Keratinocyte (primary cell): ENCODE measurements at places on chromosomes 3 and 15. TPM values are rescaled to one million over a fixed set of nuclear protein-coding genes. Genes with fewer than 3 reads are reported as not detected.

The SFMBT1 gene
- 2.1 to 4.7 TPM (median 4.1 TPM) in 3 replicates for polyA plus RNA-seq

The ECT2 gene
- polyA plus RNA-seq = 16.3 to 34.2 TPM (median 18.6 TPM) in 3 replicates

The ALDH1A2 gene
- polyA plus RNA-seq = 1.4 to 1.9 TPM (median 1.7 TPM) in 3 replicates

The GOLGA6A gene
- polyA plus RNA-seq = not detected in 3 replicates

The GOLIM4 gene
- polyA plus RNA-seq = 6.5 to 24.8 TPM (median 13.4 TPM) in 3 replicates

The CYP8B1 gene
- polyA plus RNA-seq = not detected in 3 replicates

The CCDC9B gene
- 6.3 to 9.6 TPM (median 7.4 TPM) in 3 replicates for polyA plus RNA-seq

The SLC15A2 gene
- polyA plus RNA-seq = 1.6 to 3.4 TPM (median 2.6 TPM) in 3 replicates

The STAB1 gene
- 0.02 TPM in 1 of 3 replicates, not detected in the others for polyA plus RNA-seq

The SPINK8 gene
- polyA plus RNA-seq = not detected in 3 replicates

The AQP9 gene
- 1.5 to 3.6 TPM (median 2.6 TPM) in 3 replicates for polyA plus RNA-seq

The MYL3 gene
- polyA plus RNA-seq = not detected in 3 replicates

The RHCG gene
- 6.9 to 41.3 TPM (median 8.9 TPM) in 3 replicates for polyA plus RNA-seq

The SUSD5 gene
- polyA plus RNA-seq = 0.03 to 0.09 TPM (median 0.05 TPM) in 3 replicates

The C3orf52 gene
- 12.9 to 15.8 TPM (median 13.7 TPM) in 3 replicates for polyA plus RNA-seq

The USP19 gene
- polyA plus RNA-seq = 21.2 to 31.5 TPM (median 23.1 TPM) in 3 replicates

The PRTG gene
- not detected in 3 replicates for polyA plus RNA-seq

The UROC1 gene
- not detected in 3 replicates for polyA plus RNA-seq

The DAZL gene
- not detected in 3 replicates for polyA plus RNA-seq

The SEMA6D gene
- 0.41 to 0.82 TPM (median 0.67 TPM) in 3 replicates for polyA plus RNA-seq

The CILP gene
- 0.03 TPM in 1 of 3 replicates, not detected in the others for polyA plus RNA-seq

The SSUH2 gene
- 0.03 to 0.13 TPM (median 0.09 TPM) in 3 replicates for polyA plus RNA-seq

The CCDC80 gene
- 10.4 to 14.7 TPM (median 12.8 TPM) in 3 replicates for polyA plus RNA-seq

The WNT7A gene
- polyA plus RNA-seq = 13.0 to 36.7 TPM (median 20.3 TPM) in 3 replicates

The SLC24A5 gene
- 0.04 TPM in 1 of 3 replicates, not detected in the others for polyA plus RNA-seq

The CDC25A gene
- polyA plus RNA-seq = 1.7 to 6.2 TPM (median 5.5 TPM) in 3 replicates

The ITIH1 gene
- polyA plus RNA-seq = not detected in 3 replicates

The ZPLD1 gene
- 1.6 to 3.4 TPM (median 2.1 TPM) in 3 replicates for polyA plus RNA-seq

The IQCF5 gene
- not detected in 3 replicates for polyA plus RNA-seq

The CLEC3B gene
- 0.08 TPM in 1 of 3 replicates, not detected in the others for polyA plus RNA-seq

The SCAANT1 gene
- not detected in 3 replicates for polyA plus RNA-seq

The CNTN3 gene
- 0.01 to 0.06 TPM in 2 of 3 replicates, not detected in the other for polyA plus RNA-seq

The SLC9C1 gene
- not detected in 3 replicates for polyA plus RNA-seq

The PARP6 gene
- 36.8 to 55.4 TPM (median 51.0 TPM) in 3 replicates for polyA plus RNA-seq

The SLC2A2 gene
- polyA plus RNA-seq = not detected in 3 replicates

The ADGRG7 gene
- polyA plus RNA-seq = 0.03 to 0.06 TPM (median 0.03 TPM) in 3 replicates

The MESP1 gene
- 0.05 TPM in 1 of 3 replicates, not detected in the others for polyA plus RNA-seq

The THPO gene
- not detected in 3 replicates for polyA plus RNA-seq

The RHOV gene
- 1.2 to 12.1 TPM (median 7.1 TPM) in 3 replicates for polyA plus RNA-seq

The MYH15 gene
- polyA plus RNA-seq = 0.40 to 1.3 TPM (median 0.87 TPM) in 3 replicates

The GCSAM gene
- 1.7 to 2.9 TPM (median 2.5 TPM) in 3 replicates for polyA plus RNA-seq

The IL12A gene
- polyA plus RNA-seq = 0.15 to 0.54 TPM (median 0.42 TPM) in 3 replicates

The LRRC31 gene
- polyA plus RNA-seq = not detected in 3 replicates

The POTEB2 gene
- polyA plus RNA-seq = not detected in 3 replicates

The TMEM207 gene
- polyA plus RNA-seq = not detected in 3 replicates

The HCN4 gene
- polyA plus RNA-seq = 0.01 TPM in 1 of 3 replicates, not detected in the others

The STRA6 gene
- polyA plus RNA-seq = 0.09 TPM in 1 of 3 replicates, not detected in the others

The CYP1A1 gene
- polyA plus RNA-seq = 3.1 to 23.4 TPM (median 4.8 TPM) in 3 replicates

The IL5RA gene
- polyA plus RNA-seq = not detected in 3 replicates

The AKAP13 gene
- polyA plus RNA-seq = 8.4 to 17.0 TPM (median 16.7 TPM) in 3 replicates

The GPR87 gene
- 90.0 to 109 TPM (median 106 TPM) in 3 replicates for polyA plus RNA-seq

The LSMEM2 gene
- polyA plus RNA-seq = not detected in 3 replicates
